Amniotic epithelial cell (primary cell): ENCODE measurements at places on chromosomes 2 and 18.

GRCh38 chr2:200625958-200626363, 40.1 kb downstream of the AOX1 start:
- peak; percentile 78 for DNase-seq

GRCh38 chr2:145287736-145288135, 767.8 kb upstream of the ZEB2 start:
- DNase-seq, result no peak

- peak; percentile 35 for DNase-seq
These were observed 4.6 kb upstream of the MLPH start for GRCh38 chr2:237482485-237482884.

GRCh38 chr2:7835151-7835550, 846.7 kb upstream of the ID2 start:
- DNase-seq, result no peak

GRCh38 chr2:104945866-104946265, 92.0 kb downstream of the POU3F3 start:
- no peak for DNase-seq

- DNase-seq, result no peak
These were observed 30.1 kb downstream of the SPRED2 start for GRCh38 chr2:65402323-65402722.

DNA sequence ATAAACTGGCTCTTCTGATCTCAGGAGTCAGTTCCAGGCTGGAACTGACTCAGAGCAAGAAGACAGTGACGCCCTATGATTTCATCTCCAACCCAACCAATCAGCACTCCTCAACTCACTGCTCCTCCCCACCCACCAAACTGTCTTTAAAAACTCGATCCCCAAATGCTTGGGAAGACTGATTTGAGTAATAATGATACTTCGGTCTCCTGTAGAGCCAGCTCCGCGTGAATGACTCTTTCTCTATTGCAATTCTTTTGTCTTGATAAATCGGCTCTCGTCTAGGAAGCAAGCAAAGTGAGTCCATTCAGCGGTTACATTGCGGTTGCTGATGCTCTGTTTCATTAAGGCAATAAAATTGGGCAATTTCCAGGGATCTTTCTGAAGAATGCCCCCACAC, 1025.3 kb upstream of the CNTNAP5 start:
- DNase-seq, result no peak
